Effector CD4-positive, alpha-beta T cell (primary cell): ENCODE measurements at places on chromosomes 3 and 15.

- DNase-seq, result no peak
These were observed 128.7 kb downstream of the GHSR start for GRCh38 chr3:172319595-172319994.

GRCh38 chr3:152309535-152310307 is 41.0 kb downstream of the MBNL1 start:
- DNase-seq, result no peak

DNA sequence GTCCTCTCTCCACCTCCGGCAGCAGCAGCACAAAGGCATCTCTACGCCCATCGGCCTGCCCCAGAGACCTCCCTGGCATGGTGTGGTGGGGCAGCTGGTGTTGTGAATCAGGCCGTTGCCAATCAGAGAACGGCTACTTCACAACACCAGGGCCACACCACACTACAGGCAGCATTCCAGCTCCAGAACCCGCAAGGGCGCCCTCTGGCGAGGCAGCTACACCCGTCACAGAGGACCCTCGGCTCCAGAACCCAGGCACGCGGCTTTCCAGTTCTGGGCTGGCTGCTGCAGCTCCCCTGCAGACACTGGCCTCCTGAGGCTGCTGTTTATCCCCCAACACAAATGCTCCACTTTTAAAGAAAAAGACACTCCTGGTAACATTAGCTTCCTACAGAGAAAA is 127.5 kb upstream of the TOPAZ1 start:
- DNase-seq, result no peak

DNA sequence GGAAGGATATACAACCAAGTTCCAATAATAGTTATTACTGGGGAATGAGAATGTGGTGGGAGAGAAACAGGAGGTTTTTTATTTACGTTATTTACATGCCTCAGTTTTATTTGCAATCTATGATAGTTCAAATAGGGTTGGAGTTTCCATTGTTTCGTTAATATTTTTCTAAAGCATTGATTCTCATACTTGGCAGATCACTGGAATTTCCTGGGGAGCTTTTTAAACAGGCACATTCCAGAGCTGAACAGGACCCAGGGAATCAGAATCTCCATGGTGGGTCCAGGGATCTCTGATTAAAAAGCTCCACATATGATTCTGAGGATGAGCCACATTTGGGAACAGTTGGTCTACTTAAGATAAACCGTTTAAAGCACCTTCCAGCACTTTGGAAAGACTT is 123.9 kb downstream of the IL20RB start:
- DNase-seq, result no peak

DNA sequence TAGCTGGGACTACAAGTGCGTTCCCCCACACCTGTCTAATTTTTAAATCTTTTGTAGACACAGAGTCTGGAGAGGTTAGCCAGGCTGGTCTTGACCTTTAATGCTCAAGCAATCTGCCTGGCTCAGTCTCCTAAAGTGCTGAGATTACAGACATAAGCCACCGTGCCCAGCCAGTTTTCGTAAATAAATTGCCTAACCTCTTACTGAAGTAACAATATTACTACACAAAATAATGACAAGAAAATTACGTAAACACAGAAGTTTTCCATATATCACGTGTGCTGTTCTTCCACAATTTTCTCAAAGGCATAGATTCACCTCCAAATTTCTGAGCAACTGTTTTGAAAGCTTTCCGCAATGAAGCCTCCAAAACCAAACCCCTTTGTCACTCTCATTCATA is 58.1 kb upstream of the PROK2 start:
- no peak for DNase-seq

DNA sequence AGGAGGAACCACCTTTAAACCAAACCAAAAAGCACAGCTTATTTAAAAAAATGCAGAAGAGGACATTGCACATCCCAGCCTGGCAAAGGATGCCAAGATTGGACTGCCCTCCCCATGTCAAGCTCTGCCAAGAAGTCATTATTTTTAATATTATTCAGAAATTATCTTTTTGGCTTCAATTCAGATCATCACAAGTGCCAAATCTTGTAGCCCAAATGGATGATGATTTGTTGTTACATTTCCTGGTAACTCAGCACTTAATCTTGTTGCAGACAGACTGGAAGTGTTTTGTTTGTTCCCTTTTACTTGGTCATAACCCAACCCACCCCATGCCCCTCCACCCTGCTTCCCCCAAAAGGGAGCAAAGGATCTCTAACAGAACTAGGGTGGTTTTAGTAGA is 28.1 kb upstream of the LXN start:
- DNase-seq, result no peak

DNA sequence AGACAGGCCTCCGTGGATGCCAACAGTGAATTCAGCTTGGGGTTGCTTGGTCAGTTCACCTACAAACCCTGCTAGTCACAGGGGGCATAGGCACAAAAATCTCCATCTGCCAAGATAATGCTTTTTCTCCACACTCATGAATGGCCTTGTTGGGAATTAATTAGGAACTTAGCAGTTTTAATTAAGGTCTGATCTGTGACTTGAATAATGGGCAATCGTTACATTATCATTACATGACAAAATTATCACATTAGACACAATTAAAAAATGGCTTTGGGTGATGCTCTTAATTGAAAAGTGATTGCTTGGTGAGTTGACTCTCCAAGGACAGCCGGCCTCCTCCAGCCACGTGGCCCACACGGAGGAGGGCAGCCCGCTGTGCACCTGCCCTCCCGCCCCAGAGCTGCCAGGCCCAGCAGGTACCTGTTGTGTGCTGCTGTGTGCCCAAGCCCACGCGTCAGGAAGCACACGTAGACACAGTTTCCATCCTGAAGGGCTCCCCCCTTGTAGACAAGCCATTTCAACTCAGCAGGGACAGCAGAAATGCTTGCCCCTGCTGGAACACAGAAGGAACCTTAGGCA is 274.2 kb downstream of the OCA2 start:
- no peak for DNase-seq

GRCh38 chr3:190272747-190273146 is 49.5 kb downstream of the CLDN1 start:
- no peak for DNase-seq

DNA sequence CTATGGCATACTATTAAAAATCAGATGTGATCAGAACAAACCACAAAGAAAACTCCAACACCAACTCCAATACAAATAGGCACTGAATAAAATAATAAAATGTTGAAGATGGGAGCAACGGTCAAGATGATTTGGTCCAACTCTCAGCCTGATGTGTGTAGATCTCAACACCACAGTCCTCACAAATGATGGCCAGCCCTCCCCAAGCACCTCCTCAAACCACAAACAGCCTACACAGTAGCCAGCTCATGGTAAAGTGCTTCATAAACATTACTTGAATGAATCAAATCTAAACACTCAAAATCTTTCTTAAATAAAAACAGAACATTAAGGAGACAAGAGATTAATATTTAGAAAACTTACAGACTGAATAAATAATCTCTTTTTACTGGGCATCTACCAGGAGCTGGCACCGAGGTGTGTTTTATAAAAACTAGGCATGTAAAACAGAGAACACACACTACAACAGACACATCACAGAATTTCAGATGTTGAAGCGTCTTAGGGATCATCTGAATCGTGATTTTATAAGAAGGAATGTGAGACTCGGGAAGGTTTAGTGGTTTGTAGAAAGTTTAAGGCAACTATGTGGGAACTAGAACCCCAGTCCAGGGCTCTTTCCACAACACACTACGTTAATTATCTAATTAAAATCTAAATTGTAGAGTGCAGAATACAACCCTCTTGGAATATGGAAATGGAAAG is 102.4 kb downstream of the MYLK start:
- DNase-seq, result no peak

DNA sequence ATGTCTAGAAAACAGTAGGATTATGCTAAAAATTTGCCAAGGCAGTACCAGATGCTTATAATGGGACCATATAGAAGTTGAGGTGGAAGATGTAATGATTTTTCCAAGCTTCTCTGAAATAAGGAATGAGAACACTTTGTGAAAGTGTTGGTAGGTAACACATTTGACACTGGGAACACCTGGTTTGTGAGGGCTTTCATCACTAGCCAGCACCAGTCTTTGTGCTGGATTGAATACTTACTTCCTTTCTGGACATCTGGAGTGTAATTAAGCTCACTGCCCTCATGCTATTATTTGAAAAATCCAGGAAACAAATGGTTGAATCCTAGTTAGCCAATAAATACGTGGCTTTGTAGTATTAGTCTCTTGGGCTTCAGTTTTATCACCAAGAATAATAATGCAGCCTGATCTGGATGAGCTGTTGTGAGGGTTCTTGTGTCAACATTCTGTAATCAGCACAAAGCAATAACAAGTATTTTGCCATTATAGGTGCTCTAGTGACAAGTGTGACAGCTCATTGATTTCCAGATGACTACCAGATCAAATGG is 12.9 kb downstream of the CCDC80 start:
- DNase-seq, result no peak

DNA sequence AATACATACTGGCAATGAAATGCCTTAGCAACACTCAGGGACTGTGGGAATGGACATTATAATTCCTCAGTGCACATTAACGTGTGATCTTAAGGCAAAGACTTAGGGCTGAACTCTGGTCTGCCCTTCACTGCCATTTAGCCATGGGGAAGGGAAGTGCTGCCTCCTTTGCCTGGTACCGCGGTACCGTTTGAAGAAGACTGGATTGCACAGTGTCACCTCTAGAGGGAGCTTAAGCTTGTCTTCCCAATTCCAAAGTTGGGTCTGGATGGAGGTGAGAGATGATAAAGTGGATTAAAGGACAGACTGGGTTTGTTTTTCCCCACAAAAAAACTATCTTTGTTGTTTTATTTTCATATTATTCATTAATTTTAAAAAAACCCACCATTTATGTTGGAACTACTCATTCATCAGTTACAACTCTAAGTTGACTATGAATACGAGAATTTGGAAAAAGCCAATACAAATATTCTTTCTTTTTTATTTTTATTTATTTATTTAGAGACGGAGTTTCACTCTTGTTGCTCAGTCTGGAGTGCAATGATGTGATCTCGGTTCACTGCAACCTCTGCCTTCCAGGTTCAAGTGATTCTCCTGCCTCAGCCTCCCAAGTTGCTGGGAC is 60.0 kb upstream of the SYN2 start:
- DNase-seq, result no peak

GRCh38 chr3:129425213-129425612 is 3.2 kb downstream of the EFCAB12 start:
- no peak for DNase-seq

- DNase-seq, result no peak
These were observed 19.3 kb upstream of the NRROS start for GRCh38 chr3:196620161-196620604.

GRCh38 chr15:39670687-39671086 is 89.8 kb downstream of the THBS1 start:
- no peak for DNase-seq

GRCh38 chr15:47961401-47962090 is 159.2 kb upstream of the SLC24A5 start:
- DNase-seq, result no peak

DNA sequence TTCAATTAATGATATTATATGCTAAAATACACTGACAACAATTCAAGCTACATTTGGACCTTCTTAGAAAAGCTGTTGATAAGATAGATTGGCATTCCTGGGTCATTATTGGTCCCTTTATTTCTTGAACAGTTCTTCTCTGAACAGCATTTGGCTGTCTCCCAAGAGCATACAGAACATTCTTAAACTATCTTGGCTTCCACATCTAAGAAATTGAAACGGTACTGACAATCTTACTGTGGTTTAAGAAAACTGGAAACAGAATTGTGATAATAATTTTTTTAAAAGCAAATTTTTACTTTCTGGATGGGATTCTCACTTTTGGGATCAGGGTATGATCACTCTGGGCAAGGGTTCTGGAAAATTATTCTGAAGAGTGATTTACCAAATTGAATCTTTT is 161.7 kb upstream of the ZNF385D start:
- DNase-seq, result no peak
